T follicular helper cell (primary cell): ENCODE measurements at places on chromosomes 5 and 9.

DNA sequence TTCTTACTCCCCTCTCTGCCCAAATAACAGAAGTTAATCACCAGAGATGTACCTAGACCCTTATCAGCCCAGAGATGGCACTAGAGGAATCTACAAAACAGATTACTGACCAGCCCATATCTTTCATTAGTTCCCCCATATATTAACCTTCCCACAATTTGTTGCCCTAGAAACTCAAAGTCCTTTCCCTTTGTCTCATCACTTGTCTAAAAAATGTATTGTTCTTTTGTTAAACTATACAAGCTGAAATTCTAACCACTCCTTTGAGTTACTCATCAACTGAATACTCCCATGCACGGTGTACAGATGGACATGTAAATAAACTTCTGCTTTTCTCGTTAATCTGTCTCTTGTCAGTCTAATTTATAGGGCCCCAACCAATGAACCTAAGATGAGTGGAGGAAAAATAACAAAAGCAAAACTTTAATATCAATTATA, 130.9 kb downstream of the CCDC192 start:
- no peak for DNase-seq

DNA sequence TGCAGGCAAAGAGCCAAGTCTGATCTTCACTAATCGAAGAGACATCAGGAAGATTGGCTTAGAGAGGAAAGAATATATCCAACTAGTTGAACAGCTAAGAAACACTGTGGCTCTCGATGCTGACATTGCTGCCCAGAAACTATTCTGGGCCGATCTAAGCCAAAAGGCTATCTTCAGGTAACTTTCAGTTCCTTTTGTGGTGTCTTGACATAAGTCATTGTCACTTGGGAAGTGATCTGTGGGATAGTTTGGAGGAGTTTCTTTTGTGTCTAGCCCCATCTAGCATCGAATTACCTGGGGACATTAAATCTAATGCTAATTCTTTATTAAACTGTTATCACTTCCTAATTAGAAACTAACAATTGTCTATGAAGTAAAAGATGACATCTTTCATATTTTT, 24.0 kb downstream of the VLDLR start:
- no peak for DNase-seq

- no peak for DNase-seq
These were observed 75.5 kb downstream of the MAPKAP1 start for GRCh38 chr9:125631391-125632085.

DNA sequence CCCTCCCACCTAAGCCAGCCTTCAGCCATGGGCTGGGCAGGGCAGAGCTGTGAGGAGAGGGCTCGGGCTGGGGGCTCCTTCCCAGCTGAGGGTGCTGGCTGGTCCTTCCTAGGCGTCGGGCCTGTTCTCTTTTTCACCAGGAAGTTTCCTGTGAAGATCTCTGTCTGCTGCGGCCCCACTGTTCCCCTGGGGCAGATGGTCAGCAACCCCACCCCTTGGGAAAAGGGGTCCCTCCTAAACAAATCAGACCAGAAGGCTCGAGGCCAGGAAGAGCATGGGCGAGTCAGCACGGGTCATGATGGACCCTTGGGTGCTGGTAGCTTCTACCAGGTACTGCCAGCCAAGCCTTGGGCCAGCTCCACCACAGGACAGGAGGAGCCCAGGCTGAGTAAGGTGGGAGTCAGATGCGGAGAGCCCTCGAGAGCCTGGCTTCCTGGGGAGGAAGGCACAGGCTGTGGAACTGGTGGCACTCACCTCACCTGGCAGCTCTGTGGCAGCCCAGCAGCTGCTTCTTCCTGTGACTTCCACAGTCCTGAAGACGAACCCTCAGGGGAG, 3.5 kb downstream of the CACNA1B start:
- no peak for DNase-seq

DNA sequence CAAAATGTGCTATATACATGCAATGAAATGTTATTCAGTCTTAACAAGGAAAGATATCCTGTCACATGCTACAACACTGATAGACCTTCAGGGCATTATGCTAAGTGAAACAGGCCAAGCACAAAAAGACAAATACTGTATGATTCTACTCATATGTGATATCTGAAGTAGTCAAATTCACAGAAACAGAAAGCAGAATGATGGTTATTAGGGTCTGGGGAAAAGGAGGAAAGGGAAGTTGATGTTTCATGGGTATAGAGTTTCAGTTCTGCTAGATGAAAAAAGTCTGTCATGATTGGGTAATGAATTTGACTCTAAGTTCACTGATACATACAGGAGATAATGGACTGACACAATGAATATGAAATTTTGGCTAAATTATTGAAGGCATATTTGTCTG, 11.2 kb upstream of the RIC1 start:
- DNase-seq: no peak

DNA sequence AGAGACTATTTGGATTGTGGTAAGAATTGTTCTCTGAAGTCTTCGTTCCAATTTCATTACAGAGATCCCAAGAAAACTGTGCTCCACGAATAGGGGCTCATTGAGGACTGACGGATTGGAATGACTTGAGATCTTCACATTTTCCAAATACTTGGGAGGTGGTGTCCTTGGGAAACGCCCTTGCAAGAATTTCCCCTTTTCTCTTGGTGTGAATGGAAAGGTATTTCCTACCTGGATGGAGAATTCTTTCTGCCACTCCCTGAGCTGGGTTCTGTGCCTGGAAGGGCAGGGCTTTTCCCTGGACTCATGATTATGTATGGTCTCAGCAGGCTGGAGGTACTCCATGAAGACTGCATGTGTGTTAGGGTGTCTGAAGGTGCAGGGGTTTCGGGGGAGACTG, 53.9 kb downstream of the SNX18 start:
- no peak for DNase-seq

DNA sequence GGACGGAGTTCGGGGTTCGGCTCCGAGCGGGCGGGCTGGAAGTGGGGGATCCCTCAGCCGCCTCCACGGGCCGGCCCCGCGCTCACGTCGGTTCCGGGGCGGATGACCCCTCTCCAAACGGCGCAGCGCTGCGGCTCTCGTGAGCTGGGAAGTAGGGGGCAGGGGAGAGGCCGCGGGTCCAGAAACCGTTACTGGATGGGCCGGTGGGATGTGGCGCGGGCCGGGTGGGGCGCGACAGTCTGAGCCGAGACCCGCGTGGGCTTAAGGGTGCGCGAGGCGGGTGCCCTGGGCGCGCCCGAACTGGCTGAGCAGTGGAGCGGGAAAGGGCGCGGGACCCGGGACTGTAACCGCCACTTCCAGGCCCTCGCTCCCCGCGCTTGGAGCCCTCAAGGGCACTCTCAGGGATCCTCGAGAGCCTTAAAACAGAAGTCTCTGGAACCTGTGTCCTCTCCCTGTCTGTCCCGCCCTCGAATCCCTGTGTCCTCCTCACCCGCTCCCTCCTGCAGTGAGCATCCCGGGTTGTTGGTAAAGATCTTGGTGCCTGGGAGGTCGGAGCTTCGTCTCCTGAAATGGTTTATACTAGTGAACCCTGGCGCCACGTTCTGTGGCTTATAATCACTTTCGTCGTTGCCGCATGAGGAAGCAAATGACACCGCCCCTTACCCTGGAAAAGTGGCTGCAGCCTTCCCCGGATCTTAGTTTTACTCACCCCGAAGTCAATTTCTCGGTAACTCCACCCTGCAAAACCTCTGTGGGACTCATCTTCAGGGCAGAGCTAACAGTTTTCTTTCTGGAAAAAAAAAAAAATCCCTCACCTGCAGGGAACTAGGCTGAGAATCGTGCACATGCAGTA, 571 bp upstream of the MARCHF11 start:
- DNase-seq: no peak
